ENCODE measurements at places on chromosomes 1 and 21.

- no peak for DNase-seq
Observed at GRCh38 chr1:230086151-230086550, 19.1 kb downstream of the GALNT2 start.

GRCh38 chr1:197675583-197676208 lies 99.6 kb downstream of the DENND1B start:
- DNase-seq: no peak

DNA sequence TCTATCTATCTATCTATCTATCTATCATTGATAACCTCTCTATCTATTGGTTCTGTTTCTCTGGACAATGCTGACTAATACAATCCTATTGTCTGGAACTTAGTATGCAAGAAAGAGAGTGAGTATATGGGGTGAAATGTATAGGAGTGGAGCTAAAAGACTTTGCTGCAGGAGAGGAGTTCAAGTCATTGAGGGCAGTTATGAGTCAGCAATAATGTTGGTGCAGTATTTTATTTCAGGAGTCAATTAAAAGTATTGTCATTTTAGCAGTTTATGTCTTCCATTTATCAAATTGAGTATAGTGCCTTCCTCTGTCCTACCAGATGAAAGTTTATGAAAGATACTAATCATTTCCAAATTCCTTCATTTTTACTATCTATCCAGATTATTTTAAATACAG lies 55.8 kb downstream of the MAP3K7CL start:
- DNase-seq: no peak

- no peak for DNase-seq
Observed at GRCh38 chr1:71043065-71043464, 4.6 kb downstream of the PTGER3 start.

GRCh38 chr1:21865609-21865942 lies 53.5 kb downstream of the LDLRAD2 start:
- no peak for DNase-seq

- DNase-seq: no peak
Observed at GRCh38 chr1:167627615-167627864, 2.5 kb upstream of the RCSD1 start.

DNA sequence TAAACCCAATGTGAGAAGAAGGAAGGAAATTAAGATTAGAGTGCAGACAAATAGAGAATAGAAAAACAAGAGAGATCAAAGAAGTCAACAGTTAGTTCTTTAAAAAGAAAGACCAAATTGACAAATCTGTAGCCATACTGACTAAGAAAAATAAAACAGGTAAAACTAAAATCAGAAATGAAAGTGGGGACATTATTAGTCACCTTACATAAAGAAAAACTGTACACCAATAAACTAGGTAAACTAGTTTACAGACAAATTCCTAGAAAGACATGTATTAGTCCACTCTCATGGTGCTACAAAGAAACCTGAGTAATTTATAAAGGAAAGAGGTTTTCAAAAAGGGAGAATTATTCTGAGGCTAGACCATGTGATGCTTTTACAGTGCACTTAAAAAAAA lies 22.3 kb downstream of the BLZF1 start:
- no peak for DNase-seq

GRCh38 chr1:96596226-96596922 lies 125.2 kb upstream of the PTBP2 start:
- no peak for DNase-seq

GRCh38 chr21:40049031-40049930 lies 182.0 kb downstream of the PCP4 start:
- no peak for DNase-seq

GRCh38 chr1:42259059-42259738 lies 75.8 kb downstream of the FOXJ3 start:
- DNase-seq: no peak

- DNase-seq: no peak
Observed at GRCh38 chr1:208432346-208432745, 188.2 kb upstream of the PLXNA2 start.

DNA sequence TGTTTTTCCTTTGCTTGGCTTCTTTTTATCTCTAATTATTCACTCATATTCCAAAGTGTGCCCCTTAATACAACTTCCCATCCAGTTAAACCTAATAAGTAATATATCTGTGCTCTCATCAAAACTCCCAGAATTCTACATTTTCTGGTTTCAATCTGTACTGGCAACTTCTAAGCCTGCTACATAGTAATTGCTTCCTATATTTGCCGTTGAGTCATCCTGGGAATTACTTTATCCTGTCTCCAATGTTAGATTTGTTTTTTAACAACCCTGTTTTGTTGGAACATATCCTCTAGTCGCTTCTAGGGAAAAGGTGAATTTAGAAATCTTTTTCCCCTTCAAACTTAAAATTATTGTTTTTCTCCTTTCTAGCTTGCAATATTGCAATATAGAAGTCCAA lies 620.5 kb upstream of the PKN2 start:
- no peak for DNase-seq

GRCh38 chr1:64473367-64473766 lies 3.4 kb downstream of the CACHD1 start:
- DNase-seq: no peak

DNA sequence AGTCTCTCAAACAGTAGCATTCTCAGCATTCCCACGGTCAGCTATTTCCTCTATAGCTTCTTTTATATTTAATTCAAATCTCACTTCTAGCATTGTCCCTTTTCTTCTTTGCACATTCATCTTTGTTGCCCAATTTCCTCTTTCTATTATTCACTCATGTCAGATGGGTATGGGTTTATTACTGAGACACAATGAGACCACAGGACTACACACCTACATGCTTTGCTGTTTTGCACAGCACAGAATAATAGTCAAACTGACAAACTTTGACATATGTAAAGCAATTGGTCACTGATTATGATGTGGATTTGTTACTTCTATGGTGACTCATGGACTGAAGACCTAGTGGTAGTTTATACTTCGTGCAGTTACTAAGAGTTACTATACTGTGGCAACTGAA lies 5.8 kb upstream of the CD1C start:
- no peak for DNase-seq

- DNase-seq: no peak
Observed at GRCh38 chr21:45858180-45858579, 123.4 kb upstream of the COL6A1 start.

DNA sequence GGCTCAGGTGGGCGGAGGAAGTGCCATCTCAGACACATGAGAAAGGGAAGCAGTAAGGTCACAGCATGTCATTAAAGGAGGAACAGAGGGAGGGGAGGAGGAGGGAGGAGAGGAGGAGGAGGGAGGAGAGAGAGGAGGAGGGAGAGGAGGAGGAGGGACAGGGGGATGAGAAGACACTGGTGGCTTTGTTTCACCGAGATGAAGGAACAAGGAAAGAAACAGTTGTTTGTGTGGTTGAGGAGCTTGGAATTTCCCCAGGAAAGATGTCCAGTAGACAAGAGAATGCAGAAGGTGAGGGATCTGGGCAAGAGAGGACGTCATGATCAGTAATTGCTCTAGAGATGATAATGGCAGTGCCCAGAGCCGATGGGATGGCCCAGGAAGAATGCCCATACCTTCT lies 97.7 kb downstream of the AJAP1 start:
- DNase-seq: no peak

DNA sequence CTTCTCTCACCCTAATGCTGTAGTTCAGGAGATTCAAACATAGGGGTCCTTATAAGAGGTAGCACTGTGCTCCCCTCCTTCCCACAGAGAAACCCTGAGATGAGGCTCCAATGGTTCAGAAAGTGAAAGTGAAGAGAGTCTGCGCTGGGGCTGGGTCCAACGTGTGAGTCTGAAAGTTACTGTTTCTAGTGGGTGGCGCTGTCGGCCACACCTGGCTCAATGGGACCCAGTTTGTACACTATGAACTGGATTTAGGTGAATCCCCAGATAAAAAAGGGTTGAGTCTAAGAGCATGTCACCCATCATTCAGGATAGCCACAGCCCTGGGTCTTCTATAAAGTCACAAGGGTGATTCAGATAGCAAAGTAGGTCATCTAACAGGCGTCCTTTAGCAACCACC lies 2.8 kb downstream of the SMCP start:
- no peak for DNase-seq

All from stimulated activated naive B cell treated with anti-CD40 and anti-IgM and Interleukin-4, amounts not matched to agents 10 μg/mL and 1 μg/mL and 100 μg/mL, for 72 hours (primary cell).